Left kidney (tissue), 8 donors: ENCODE measurements at places on chromosomes 13 and 19.

DNA sequence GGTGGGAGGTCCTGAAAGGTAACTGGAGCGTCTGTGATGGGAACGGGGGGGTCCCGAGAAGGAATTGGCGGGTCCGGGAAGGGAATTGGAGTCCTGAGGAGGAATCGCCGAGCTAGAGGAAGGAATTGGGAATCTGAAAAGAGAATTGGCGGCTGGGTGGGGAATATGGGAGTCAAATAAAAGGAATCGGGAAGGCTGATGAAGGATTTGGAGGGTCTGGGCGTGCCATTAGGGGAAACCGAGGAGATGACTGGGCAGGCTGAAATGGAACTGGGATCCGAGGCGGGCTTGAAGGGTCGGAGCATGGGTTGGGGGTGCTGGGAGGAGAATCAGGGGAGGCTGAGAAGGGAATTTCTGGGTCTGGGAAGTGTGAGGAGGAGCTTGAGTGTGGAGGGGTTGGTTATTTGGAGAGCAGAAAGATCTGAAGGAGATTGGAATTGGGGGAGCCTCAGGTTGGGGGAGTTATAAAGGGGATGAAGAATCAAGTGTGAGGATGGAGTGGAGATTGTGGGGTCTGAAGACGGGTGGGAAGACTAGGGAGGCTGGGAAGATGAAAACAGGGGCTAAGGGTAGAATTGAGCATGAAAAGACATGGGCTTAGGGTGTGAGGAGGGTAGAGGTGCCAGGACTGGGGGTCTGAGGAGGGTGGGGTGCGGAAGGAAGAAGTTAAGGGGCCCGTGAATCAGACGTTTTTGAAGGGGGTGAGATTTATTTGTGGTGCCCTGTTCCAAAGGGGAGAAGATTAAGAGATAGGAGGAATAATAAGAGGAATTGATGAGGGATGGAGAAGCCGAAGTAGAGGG lies 718 bp downstream of the ACTN4 start:
- no peak for DNase-seq

DNA sequence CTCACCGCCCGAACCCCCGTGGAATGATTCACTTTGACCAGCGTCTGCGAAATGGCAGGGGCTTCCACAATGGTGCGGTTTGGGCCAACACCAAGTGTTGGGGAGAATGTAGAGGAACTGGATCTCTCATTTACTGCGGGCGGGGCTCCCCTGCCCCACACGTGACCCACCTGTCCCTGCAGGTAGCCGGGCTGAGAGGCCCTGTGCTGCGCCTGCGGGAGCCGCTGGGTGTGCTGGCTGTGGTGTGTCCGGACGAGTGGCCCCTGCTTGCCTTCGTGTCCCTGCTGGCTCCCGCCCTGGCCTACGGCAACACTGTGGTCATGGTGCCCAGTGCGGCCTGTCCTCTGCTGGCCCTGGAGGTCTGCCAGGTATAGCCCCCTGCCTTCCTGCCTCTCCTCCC lies 5.8 kb upstream of the FLT3LG start:
- no peak for DNase-seq

- no peak for DNase-seq
Measured at GRCh38 chr13:33904431-33904830, 86.5 kb downstream of the RFC3 start.

- no peak for DNase-seq
Measured at GRCh38 chr13:109401891-109402290, 384.5 kb downstream of the IRS2 start.

- no peak for DNase-seq
Measured at GRCh38 chr19:13961826-13962698, 9.8 kb downstream of the DCAF15 start.

GRCh38 chr19:45144431-45145269 lies 16.1 kb downstream of the NKPD1 start:
- no peak for DNase-seq

GRCh38 chr13:77507931-77508776 lies 27.4 kb upstream of the SCEL start:
- DNase-seq: no peak

DNA sequence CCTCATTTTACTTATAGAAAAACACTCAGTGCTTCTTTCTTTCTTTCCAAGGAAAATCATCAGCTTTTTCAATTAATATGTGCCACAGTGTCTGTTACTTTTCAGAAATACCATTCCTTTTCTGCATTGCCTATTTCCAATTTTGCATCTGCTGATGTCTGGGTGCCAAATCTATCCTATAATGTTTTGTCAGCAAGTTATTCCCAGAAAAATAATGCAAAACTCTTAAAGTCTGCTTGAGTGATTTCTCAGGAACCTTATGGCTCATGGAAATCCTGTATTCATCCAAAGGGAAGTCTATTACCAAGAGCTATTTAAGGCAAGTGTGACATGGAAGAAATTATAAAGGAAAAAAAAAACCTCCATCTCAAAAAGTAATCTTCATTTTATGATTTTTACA lies 224.4 kb downstream of the FGF14 start:
- DNase-seq: no peak

DNA sequence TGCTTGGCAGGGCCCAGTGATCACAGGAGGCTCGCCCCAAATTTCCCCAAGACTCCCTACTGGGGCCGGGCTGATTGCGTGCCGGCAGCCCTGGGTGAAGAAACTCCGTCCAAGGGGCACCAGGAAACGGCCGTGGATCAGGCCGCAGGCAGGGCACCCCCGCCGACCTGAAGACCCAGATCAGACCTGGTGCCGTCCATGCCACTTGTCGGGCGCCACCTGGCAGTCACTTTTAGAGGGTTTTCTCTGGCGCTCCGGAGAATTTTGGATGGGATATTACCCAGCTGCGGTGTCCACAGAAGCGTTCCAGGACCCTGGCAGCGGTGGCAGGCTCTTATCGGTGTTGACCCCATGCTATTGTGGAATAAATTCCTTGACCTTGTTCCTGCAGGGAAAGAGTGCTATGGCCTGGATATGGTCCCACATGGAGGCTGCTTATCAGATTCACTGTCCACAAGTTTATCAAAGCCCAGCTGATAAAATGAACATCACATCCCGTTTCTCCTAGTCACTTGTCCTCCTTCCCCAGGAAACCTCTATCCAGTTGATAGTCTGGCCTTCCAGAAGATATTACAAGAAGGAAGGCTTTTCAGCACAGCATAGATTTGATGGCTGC lies 38.2 kb downstream of the IGFL2 start:
- DNase-seq: no peak

DNA sequence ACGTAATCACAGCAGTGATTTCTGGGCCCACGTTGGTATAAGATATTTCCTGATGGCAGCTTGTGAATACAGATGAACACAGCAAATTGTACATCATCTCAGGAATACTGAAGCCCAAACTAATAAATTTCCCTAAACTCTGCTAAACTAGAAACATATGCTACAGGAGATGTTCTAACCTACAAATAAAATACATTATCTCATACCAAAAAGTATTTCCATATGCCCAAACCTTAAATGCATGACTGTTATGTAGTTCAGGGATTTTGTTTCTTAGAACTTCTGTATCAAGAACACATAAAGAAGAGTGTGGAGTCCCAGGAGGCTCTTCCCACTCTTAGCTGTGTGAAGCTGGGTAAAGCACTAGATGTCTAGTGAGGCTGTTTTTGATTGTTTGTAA lies 138.4 kb downstream of the RFC3 start:
- DNase-seq: no peak

DNA sequence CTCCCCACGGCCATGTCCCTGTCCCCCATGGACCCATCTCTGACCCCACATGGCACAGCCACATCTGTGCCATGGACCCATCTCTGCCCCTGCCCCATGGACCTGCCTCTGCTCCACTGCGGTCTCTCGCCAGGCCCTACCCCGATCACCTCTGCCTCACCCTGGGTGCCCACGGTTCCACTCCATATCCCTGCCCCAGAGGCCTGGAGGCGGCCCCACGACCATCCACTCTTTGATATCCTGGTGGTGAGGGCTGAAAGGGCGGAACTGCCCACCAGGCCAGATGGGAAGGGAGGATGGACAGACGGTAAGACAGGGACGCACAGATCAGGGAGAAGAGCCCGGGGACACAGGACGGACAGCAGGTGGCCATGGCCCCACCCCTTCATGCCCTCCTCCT lies 327 bp downstream of the PTGER1 start:
- DNase-seq: no peak

DNA sequence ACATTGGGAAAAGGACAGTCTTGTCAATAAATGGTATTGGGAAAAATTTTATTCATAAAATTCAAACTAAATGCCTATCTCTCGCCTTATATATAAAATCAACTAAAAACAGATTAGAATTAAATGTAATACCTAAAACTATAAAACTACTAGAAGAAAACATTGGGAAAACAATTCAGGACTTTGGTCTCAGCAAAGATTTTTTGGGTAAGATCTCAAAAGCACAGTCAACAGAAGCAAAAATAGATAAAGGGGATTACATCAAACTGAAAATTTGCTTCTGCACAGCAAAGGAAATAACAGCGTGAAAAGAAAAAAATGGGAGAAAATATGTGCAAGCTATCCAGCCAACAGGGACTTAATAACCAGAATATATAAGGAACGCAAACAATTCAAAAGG lies 24.3 kb upstream of the ZC3H13 start:
- no peak for DNase-seq

DNA sequence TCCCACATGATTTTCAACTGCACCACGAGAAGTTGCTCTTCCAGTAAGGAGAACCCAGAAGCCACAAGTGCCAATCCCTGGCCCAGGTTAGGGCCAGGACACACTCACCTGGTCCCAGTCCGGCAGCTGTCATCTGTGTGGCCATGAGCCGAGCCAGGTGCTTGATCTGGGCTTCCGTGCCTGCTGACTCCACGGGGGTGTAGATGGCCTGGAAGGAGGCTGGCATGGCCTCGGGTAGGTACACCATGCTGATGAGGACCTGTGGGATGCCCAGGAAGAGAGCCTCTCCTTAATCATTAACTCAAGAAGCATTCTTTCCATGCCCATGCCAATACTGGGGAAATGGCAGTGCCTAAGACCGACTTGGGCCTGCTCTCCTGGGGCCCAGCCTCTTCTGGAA lies 19.9 kb upstream of the RSPH6A start:
- no peak for DNase-seq

DNA sequence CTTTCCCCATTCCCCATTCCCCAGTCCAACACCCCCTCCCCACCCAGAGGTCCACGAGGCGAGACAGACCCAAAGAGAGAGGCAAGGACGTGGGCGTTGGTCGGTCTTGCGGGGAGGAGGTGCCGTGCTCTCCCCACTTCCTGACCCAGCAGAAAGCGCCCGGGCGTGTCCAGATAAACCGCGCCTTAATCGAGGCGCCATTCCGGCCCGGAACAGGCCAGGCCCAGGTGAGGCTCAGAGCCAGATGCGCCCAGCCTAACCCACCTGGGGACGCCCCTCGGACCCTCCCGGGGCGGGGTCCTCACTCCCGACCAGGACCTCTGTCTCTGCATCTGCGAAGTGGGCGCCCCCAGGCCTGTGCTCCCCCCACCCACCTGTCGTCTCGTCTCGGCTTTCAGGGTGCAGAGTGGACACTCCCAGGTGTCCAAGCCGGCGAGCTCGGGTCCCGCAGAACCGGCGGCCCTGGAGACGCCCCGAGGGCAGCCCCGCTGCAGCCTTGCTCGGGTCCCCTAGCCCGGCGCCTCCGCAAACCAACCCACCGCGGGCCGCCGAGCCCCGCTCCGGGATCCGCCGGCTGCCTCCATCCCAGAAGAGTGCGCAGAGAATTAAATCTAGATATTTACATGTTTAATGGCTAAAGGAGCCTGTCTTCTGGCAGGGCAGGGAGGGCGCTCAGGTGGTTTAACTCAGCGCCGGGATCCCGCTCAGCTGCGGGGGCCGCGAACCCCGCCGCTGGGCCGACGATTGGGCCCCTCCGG lies 5.0 kb upstream of the ONECUT3 start:
- DNase-seq: no peak

- DNase-seq: no peak
Measured at GRCh38 chr19:23312515-23312914, 62.3 kb upstream of the ZNF724 start.

DNA sequence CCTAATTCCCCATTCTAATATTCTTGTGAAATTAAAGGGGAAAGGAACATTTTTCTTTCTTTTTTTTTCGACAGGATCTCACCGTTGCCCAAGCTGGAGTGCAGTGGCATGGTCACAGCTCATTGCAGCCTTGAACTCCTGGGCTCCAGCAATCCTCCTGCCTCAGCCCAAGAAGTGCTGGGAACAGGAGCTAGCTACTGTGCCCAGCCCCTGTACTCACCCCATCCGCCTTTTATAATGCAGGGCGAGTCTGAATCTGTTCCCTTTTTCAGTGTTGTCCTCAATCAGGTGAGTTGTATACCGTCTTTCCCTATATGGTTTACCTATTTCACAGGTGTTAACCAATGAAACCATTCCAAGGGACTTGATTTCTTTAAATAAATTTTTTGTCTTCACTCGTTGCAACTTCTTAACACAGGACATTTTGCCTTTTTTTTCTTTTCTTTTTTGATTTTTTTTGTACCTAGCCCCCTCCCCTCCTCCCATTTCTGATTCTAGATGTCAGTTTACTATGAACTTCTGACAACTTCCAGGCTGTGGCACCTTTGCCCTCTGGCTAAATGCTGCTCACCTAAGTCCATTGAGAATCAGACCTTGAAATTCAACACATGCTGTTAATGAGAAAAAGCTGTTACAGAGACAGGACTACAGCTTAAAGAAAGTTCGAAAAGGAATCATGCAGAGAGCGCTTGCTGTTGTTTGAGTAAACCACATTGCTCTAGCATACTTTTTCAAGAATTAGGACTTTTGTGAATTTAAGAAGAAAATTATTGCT lies 562.1 kb upstream of the KLF12 start:
- no peak for DNase-seq

GRCh38 chr13:81682081-81682630 lies 1341.2 kb upstream of the SPRY2 start:
- DNase-seq: no peak

- no peak for DNase-seq
Measured at GRCh38 chr19:30017172-30017571, 75.1 kb downstream of the URI1 start.

DNA sequence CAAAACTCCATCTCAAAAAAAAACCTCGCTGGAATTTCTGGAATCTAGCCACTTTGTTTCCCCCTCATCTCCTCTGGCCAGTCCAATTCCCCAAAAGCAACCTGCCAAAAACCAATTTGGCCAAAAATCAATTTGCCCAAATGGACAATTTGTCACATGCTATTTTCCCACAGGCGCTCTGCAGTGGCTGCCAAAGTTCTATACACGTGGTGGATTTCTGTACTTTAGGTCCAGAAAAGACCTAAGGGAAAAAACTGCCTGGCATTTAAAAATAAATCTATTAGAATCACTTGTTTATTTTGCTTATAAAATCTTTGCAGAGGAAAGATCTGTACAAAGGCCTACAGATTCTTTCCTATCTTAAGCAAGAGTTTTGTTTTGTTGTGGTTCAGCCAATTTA lies 79.4 kb downstream of the MAP4K1 start:
- DNase-seq: no peak
